ENCODE measurements at places on chromosomes 13 and 19.

- DNase-seq = no peak
These were observed 785.6 kb upstream of the KLHL1 start for GRCh38 chr13:70893832-70894231.

GRCh38 chr19:1655131-1655981, 2.9 kb upstream of the TCF3 start:
- DNase-seq = no peak

DNA sequence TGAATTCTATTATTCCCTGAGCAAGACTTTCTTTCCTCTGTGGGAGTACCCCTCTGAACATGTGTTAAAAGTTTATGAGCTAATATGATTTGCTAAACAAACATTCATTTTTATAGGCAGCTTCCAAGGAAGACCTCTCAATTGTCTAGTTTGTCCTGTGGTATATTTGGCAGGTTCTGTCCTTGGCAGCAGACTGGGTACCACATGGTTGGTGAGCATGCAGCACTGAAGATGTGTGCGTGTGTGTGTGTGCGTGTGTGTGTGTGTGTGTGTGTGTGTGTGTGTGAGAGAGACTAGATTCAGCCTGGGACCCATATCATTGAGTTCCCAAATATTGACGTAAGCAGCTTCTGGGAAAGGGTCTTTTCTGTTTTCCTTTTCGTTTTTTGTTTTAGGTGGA, 24.0 kb downstream of the FGF9 start:
- DNase-seq = no peak

DNA sequence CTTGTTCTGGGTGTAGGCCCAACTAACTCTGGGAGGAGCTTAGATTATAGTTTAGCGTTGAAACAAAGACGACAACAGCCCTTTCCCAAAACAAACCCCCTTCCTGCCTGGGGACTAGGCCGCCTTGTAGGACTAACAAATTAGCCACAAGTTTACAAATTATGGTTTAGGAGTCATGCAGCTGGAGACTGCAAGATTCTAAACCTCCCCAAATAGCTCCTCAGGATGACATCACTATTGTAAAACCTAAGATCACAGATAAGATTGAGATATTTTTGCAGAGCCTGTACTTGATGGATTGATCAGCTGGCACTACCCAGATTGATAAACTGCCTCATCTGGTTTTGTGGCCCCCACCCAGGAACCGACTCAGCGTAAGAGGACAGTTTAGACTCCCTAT, 2.3 kb upstream of the SLC25A15 start:
- no peak for DNase-seq

- no peak for DNase-seq
These were observed 33.8 kb upstream of the MEDAG start for GRCh38 chr13:30872276-30872594.

- DNase-seq = peak; percentile 69
These were observed 30.2 kb downstream of the CYP2F1 start for GRCh38 chr19:41144403-41144802.

GRCh38 chr19:51148580-51148979, 6.5 kb downstream of the SIGLEC7 start:
- DNase-seq = no peak

DNA sequence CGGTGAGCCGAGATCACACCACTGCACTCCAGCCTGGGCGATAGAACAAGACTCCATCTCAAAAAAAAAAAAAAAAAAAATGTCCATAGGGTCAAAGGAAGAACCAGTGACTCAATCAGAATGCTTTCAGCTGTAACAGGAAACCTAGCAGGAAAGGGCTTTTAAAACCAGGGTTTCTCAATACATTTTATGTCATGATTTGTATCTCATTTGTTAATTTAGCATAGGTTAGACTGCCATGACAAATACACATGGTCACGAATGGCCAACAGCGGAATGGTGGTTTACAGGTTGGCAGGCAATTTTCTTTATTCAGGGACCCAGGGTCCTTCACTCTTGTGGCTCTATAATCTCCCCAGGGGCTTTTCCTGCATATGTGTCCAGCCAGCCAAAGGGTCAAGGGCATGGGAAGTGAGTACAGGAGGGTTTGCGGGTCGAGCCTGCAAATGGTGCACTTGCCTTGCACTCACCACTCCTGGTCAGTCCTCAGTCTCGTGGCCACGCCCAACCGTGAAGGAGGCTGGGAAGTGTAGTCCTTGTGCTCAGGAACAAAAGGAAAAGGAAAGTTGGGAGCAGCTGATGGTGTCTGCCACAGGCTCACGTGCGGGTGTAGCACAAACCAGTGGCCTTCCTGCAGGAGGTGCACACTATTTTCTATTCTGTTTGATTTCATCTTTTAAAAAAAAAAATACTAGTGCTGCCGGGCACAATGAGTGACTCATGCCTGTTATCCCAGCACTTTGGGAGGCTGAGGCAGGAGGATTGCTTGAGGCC, 14.8 kb downstream of the DHX34 start:
- no peak for DNase-seq

DNA sequence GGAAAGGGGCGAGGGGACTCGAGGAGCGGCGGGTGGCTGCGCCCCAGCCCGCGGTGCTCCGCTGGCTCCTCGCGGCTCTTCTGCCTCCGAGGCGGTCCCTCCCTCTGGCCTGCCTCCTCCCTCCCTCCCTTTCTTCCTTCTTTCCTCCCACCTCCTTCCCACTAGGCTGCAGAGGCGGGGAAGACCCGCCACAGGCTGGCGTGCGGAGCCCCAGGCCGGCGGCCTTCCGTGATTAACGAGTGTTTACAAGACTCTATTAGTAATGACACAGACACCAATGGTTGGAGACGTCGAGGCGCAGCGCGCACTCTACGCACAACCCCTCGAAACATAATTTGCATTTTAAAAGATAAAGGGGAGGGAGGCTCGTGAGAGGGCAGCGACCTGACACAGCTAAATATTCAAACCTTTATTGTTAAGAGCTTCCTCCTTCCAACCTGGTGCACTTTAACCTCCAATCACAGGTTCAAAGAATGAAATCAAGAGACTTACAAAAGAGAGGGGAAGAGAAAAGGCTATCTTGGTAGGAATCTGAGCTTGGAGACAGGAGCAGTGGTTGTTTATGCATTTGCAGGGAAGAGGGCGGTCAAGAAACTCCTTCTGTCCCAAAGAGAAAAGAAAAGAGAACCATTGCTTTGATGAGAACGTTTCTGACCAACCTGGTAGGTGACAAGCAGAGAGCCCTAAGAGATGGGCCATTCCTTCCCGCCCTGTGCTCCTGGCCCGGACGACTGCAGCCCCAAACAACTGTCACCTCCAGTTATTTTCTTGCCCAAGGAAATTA, at the start of gene CDX2:
CDX2 (minus strand) TSS at position 234 of the 784 bp plus-strand sequence. CDS start 309 bp downstream, outside the sequence.
- DNase-seq = peak; percentile 53

GRCh38 chr19:48741129-48741999, 954 bp upstream of the RASIP1 start:
- DNase-seq = no peak

DNA sequence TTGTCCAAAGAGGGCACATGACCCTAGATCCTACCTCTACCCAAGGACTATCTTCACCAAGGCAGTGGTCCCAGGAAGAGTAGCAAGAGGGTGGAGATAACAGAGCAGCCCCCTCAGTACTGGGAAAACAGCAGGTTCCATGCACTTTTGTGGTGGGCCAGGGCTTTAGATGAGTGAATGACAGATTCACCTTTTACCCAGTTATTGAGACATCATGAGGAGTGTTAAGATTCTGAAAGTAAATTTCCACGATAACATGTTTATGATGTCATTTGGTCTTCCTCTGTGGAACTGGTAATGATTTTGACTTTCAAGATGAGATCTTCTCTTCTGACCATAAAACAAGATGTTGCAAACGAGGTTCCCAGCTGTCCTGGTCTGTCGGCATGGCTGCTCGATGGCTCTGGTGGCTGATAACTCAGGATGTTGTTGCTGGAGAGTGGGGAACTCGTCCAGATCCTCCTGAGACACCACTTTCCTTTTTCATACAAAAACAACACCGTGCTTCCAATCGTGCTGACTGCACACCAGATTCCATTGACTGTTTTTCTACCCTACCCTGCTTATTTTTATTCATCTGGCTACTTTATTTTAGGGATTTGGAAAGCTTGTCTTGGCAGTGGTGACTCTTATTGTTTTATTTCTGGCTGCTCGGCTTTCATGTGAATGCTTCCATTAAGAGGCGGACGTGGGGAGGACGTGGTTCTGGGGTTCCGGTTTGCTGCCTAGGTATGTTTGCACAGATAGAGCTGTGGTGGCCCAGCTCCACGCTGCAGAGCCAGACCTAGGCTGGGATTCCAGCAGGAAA, 88.5 kb downstream of the LRCH1 start:
- DNase-seq = no peak

DNA sequence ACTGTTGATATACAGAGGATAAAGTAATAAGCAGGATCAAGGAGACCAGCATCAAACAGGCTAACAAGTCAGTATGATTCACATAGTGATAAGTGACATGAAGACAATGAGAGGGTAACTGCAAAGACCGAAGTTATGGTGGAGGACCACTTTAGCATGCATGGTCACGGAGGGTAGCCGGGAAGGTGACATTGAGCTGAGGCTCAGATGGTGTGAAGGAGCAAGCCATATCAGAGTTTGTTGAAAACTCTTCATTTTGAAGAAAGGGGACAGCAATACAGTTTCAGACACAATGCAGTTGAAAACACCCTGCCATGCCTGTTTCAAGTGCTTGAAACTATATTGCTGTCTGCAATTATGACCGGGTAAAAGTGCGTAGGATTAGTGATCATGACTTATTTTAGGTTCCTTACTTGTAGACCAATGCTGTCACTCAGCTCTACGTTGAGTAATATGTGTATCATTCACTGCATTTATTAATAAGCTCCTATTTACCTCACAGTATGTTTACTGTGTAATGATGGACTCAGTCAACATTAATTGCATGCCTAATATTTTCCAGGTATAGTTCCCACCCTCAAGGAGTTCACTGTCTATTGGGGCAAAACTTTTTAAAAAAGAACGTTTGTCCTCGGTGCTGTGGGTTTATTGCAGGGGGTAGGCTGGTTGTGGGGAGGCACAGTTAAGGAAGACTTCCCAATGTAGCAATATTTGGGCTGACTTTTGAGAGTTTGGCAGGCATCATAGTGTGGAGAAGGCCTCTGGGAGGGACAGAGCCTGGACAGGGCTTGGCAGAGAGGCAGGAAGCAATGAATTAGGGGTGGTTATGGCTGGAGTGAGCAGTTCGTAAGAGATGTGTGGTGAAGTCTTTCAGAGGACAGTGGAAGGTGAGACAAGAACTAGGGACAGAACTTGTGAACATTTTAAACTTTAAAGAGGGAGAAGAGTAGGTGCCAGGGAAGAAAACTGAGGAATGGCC, 3.2 kb downstream of the UBAC2 start:
- DNase-seq = no peak

DNA sequence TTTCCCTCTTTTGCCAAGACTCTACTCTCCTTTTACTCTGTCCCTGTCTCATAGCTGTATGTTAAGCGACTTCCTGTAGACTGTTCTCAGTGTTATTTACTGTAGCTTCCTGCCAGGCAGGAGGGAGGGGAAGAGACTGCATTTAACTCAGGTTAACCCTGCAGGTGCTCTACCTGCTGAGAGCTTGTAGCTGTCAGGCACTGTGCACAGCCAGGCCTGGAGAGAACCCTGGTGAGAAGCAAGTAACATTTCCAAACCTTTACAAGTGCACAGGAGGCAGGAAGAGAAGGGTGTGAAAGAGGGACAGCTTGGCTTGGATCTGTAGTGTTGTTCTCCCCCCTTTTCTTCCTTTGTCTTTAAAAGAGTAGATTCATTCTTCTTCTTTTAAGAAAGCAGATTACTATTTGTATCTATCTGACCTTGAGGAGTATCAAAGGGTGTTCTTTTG, 167.1 kb downstream of the LMO7 start:
- no peak for DNase-seq

- DNase-seq = no peak
These were observed 16.2 kb downstream of the CCDC97 start for GRCh38 chr19:41325947-41326706.

GRCh38 chr13:114143806-114144605, 11.6 kb upstream of the RASA3 start:
- peak; percentile 15 for DNase-seq

DNA sequence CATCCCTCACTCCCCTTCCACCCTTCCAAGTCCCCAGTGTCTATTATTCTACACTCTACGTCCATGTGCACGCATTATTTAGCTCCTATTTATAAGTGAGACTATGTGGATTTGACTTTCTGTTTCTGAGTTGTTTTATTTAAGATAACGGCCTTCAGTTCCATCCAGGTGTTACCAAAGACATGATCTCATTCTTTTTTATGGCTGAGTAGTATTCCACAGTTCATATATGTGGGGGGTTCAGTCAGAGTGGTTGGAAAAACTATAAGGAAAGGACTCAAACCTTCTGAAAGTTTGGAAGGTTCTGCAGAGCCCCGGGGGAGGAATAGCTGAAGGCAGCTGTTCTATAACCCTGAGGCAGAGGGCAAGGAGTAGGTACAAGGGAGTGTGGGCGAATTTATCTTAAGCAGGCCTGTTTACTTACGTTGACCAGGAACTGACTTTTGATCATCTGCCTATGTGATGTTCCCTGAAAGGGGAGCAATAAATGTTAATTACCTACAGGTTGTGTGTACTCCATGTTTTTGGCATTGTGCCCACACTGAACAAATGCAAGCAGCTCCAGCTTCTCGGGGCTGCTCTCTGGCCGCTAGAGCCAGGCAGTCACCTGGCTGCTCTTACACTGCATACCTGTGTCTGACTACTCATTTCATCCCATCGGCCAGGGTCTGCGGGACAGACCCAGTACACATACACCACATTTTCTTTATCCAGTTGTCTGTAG, 13.5 kb upstream of the ADGRE1 start:
- no peak for DNase-seq

GRCh38 chr19:54178581-54179261, 5.8 kb upstream of the TMC4 start:
- DNase-seq = no peak

DNA sequence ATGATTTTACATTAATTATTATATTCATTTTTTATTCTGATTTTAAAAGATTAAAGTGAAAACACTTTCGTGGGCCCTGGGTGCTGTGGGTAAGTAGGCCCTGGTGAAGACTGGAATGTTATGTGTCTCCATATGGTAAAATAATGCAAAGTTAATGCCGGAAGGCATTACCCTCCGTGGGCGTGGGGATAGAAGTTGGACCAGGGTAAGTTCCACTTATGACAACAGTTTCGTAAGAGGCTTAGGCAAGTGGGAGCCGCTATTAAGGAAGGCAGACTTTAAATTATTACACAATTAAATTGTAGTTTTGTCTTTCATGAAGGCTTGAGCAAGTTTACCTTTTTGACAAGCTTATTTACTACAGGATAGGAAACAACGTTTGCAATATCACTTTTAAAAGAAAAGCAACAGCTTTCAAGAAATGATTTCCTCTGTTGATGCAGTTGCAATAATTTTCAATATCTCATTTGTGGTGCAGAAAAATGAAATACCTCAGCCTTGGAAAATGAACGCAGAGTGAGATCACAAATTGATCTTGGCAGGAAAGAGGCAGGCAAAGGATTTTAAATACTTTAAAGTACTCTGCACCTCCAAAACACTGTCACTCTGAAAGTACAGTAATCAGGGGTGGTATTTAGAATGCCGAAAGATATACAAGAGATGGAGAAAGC, 310.6 kb downstream of the DCT start:
- DNase-seq = no peak

GRCh38 chr13:109945206-109945960, 159.0 kb upstream of the IRS2 start:
- DNase-seq = no peak

- no peak for DNase-seq
These were observed 1.3 kb downstream of the FAM174C start for GRCh38 chr19:1276628-1277022.
